Stimulated activated CD8-positive, alpha-beta memory T cell treated with anti-CD3 and anti-CD28 coated beads, Interleukin-12 subunit alpha, Interleukin-12 subunit beta, amount 100 ng/mL, for 1 hour (primary cell): ENCODE measurements at places on chromosomes 11 and 22.

GRCh38 chr22:37708580-37709444 is 12.0 kb downstream of the TRIOBP start:
- no peak for DNase-seq

GRCh38 chr11:37630866-37631265 is 1032.8 kb upstream of the RAG2 start:
- no peak for DNase-seq

DNA sequence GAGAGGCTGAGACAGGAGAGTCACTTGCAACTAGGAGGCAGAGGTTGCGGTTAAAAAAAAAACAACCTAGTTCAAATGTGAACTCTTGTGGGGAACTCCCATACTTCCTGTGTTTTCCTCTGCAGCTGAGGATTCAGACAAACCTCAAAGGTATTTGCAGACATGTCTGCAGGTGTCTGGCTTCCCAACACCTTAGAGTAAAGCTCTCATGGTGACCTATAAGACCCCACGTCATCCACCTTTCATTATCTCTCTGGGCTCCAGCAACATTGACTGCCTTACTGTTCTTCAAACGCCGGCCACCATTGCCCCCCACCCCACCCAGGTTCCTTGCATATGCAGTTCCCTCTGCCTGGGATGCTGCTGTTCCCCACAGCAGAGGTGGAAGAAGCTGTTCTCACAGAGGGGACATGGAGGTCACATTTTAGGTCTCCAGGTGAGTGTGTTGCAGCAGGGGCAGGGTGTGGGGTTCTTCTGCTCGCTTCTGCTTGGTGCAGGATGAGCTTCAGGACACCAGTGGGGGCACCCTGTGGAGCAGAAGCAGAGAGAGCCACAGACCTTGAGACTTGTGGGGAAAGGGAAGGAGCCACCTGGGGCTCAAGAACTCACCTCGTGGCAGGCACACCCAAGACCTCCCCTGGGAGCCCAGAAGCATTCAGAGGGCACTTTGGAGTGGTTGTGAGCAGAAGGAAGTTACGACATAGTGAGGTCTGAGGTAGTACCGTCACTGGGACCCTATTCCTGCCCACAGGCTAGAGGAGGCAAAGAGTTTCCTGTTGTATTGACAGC is 203.2 kb downstream of the CSNK2A3 start:
- no peak for DNase-seq

DNA sequence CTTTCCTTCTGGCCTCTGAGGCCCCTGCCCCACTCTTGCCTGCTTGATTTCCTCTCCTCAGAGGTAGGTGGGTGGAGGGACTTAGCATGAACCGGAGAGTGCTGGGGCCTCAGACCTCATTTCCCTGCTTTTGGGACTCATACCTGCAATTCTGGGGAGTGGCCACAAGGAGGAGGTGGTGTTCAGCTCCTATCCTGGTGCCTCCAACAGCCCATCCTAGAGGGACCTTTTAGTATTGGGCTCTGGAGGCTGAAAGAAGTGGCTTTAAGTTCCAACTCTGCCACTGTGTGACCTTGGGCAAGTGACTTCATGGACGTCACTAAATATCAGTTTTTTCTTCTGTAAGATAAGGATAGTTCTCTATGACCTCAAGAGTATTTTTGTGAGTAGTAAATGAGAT is 98.6 kb downstream of the KIAA1671 start:
- no peak for DNase-seq

DNA sequence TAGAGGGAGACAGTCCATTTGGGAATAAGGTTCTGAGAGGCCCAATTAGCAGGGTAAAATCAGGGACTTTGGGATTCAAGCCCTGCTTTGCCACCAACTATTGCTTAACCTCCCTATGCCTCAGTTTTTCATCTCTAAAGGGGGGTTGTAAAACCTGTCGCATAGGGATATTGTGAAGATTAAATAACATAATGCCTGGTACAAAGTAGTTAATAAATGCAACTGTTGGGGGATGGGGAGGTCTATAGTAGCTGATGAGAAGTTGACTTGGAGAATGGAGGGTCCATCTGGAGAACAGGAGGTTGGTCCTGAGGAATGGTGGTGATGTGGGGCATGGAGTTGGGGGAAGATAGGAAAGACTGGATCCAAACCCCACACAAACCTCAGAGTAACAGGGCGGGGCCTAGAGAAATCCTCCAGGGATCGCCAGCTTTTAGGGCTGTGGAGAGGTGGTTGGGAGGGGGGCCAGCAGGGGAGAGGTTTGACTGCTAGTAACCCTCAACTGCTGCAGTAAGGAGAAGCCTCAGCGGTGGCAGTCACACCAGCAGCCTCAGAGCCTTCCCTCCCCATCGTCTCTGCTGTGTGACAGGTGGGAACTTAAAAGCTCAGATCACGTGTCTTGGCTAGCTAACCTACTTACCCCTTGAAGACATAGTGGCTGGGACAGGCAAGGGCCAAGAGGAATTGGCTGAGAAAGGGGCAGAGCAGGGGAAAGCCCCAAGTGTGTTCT is 1.1 kb upstream of the ABCG4 start:
- no peak for DNase-seq

DNA sequence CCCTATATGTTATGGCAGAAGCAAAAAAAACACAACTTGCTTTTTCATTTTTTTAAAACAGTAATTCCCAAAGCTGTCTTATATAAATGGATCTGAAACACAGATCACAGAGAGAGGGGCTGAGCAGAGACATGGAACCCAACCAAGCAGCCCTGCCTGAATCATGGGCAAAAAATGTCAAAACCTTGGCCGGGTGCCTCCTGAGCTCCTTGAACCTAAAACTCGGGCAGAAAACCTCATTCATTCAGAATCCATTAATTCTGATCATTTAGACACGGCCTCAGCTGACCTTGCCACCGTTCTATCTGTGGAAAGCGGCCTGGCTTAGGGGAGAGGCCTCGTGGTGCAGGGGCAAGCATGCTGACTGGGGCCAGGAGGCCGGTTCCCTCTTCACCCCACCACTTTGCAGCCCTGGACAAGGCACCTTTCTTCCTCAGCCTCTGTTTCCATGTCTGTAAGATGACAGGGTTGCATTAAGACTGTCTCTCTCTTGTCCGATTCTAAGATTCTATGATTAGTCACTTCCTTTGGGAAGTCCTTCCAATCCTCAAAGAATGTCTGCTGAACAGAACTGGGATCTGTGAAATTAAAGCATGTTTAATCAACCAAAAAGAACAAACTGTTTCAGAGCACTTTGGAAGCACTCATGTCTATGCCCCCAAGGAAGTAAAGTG is 26.0 kb downstream of the TENM4 start:
- no peak for DNase-seq

GRCh38 chr22:45469281-45470073 is 33.2 kb upstream of the FBLN1 start:
- DNase-seq, result no peak

GRCh38 chr22:28220626-28221363 is 301.7 kb upstream of the PITPNB start:
- DNase-seq, result no peak

GRCh38 chr11:92687724-92688123 is 281.7 kb upstream of the MTNR1B start:
- no peak for DNase-seq
